ENCODE measurements at places on chromosomes 1 and 21.

- DNase-seq: peak; percentile 50
These were observed 511.7 kb downstream of the USP25 start for GRCh38 chr21:16241479-16241963.

DNA sequence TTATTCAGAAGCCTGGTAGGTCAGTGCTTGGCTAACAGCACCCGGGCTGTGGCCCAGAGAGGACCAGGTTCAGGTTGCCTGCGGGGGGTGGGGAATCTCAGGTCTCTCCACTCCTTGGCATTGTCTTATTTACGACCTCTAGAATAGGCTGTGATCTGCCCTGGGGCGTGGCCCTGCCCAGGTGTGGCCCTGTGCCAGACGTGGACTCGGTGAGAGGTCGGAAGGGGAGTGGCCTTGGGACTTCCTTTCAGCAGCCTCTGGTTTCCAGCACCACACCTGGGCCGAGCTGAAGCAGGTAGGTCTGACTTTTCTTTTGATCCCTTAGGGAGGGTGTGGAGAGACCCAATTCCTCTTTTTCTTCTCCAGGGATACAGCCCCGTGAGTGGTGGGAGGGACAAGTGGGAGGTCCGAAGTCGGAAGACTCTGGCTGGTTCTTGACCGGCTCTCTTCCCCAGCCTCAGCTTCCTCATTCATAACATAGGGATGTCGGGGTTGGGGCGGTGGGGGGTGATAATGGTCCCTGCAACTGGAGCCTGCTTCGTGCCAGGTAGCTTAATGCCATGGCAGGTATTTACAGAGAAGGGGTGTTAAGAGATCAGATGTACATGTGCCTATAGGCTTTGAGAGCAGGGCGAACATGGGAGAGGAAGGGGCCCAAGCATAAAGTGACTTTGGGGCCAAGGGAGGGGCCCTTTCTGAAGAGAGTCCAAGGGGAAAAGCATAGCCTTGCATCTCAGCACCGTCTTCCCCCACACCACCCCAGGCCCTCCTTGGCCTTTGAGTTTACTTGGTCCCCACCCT lies 16.5 kb downstream of the ACOT11 start:
- peak; percentile 83 for DNase-seq

DNA sequence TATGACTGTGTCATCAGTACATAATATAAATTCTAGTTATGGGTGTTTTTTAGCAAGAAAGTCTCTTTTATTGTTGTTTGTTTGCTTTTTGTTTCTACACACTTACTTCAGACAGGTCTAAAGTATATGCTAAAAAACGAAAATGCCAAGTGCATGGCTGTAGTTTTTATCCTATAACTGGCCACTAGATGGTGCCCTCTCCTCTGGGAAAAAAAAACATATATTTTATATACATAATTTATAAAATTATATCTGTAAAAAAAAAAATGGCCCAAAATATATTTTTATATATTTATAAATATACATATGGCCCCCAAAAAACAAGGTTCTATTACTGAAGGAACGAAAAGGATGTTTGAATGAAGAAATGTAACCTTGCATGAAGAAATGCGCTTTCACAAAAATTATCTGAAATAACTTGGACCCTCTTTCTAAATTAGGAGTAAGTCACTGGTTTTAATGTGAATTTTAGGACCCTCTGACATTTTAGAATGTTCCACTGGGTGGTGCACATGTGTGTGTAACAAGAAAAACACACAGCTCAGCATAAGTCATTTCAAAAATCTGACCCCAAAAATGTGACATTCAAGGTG lies 93.5 kb downstream of the TTLL7 start:
- no peak for DNase-seq

DNA sequence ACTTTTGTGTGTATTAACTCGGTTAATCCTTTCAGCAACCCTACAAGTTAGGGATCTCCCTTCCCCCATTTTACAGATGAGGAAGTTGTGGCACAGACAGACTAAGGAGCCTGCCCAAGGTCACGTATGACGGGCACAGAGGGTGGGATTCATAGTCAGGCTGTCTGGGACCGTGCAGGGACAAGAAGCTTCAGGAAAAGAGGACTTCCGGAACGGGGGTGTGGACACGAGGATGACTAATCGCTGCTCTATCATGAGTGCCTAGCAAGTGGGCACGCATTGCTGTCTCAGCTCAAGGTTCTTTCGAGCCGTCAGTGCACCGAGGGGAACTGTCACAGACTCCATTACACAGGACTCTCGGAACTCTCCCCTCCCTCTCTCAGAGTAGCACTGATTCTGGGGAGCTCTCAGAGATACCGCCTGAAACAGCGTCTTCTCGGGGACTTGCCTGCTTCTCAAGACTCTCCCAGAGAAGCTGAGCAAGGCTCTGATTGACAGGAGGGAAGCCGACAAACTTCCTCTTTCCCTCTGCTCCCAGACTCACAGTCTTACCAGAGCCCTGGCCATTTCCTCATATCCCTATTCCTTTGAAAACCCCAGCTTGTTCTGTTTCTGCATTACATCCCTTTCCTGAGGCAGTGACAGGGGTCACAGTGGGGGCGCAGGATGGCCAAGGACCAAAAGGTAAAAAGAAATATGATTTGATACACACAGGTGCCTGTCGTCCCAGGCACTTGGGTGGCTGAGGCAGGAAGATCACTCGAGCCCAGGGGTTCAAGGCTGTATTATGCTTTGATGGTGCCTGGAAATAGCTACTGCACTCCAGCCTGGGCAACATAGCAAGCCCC lies 14.4 kb downstream of the FHAD1 start:
- DNase-seq: no peak

GRCh38 chr21:41972511-41973205 lies 18.8 kb upstream of the C2CD2 start:
- DNase-seq: no peak

- peak; percentile 74 for DNase-seq
These were observed 77.0 kb downstream of the CTH start for GRCh38 chr1:70487910-70488665.

- no peak for DNase-seq
These were observed 1.2 kb downstream of the GBP6 start for GRCh38 chr1:89364954-89365550.

DNA sequence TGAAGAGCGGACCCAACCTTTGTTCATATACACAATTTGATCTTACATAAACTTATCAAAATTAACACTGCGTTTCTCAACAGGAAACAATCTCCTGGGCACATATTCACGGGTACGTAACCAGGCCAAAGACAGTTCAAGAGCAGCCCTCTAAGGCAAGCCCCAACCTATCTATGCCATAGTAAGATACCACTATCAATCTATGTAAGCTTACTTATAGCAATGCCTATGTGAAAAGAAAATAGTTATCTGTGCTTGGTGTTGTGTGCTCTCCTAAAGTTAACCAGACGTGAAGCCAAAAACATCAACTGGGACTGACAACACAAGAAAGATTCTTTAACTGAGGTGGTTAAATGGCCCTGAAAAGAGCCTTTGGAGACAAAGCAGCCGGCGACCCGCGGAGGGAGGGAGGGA lies 49.4 kb upstream of the BOLA1 start:
- DNase-seq: peak; percentile 23

DNA sequence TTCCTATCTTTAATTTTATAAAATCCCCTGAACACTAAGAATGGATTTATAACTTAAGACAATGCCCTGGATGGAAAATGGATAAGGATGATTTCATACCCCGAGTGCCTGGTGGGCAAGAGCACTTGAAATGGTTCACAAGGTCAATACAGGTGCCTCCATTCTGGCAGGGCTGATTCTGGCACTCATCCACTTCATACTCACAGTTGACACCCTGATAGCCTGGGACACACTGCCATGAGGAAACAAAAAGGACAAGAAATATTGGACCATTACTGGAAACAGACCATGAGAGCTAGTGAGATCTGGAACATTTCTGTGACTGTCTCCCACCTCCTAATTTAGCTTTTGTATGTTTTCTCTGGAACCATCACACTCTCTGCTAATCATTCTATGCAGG lies 39.1 kb upstream of the ADAM30 start:
- no peak for DNase-seq

GRCh38 chr1:113662101-113662500 lies 97.2 kb downstream of the PHTF1 start:
- no peak for DNase-seq

GRCh38 chr1:18949686-18950400 lies 6.6 kb downstream of the IFFO2 start:
- DNase-seq: peak; percentile 78

DNA sequence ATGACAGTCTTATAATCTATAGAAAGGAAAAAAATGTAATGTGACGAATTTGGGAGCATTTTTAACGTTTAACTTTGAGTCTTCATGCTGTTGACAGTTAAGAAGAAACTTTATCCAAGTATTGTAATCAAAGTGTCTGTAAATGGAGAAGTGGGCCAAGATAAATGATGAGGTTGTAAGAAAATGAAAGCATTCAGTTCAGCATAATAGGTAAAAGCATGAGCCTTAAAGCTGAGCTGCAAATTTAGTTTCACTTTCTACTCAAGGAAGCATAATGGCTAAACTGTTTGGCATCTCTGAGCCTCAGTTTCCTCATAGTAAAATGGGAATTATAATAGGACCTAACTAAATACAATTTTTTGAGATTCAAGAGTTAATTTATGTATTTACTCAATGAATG lies 1554.8 kb downstream of the KCNT2 start:
- no peak for DNase-seq

DNA sequence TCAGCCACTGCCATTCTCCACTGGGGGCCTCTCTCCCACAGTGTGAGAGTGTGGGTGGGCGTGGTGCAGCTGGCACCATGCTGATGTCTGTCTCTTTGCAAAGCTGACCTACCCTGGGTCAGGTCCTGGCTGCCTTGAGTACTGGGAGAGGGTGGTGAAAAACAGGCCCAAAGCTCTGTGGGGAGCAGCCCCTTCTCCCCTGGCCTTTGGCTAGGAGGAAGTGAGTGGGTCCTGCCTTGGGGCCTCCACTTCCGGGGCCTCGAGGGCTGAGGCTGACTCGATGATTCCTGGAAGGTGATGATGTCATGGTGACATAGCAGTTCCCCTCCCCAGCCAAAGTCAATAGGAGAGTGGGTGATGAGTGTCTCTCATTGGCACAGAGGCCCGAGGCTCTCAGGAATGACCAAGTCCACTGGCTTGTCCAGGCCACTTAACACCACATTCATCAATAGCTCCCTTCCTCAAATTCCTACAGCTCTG lies 53.0 kb downstream of the IER5 start:
- peak; percentile 43 for DNase-seq

- no peak for DNase-seq
These were observed 62.1 kb downstream of the MATN1 start for GRCh38 chr1:30661311-30661710.

DNA sequence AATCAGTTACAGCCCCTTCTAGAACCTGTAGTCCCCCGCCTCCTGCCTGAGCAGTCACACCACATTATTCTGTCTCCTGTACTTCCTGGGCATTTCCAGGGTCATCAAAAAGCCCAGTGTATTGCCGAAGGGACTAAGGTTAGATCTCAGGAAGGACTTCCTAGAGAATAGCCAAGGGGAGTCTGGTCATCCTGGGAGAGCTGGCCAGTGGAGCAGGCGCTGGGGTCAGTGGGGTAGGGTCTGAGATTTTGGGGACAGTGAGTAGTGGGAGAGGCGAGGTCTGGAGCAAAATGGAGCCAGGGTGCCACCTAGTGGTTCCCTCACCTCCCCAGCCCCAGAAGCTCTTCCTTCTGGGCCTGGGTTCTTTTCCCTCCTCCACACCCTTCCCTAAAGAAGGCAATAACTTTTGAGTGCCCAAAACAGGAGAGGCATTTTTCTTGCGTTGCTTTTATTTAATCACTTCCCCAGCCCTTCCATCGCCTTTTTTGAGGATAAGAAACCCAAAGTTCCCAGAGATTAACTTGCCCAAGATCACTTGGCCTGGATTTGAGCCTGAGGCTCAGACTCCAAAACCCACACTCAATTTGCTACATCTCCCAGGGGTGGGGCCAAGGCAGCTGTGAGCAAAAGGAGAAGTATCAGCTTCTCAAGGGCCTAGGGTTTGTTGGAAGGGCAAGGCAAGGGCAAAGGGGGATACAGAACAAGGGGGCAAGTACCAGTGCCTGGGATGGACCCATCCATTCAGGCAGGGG lies 7.3 kb upstream of the PMVK start:
- peak; percentile 78 for DNase-seq

GRCh38 chr1:97488530-97488929 lies 432.3 kb downstream of the DPYD start:
- no peak for DNase-seq

- DNase-seq: no peak
These were observed 560.1 kb downstream of the OMA1 start for GRCh38 chr1:57986432-57986831.

GRCh38 chr1:224773646-224774045 lies 155.8 kb upstream of the DNAH14 start:
- no peak for DNase-seq

DNA sequence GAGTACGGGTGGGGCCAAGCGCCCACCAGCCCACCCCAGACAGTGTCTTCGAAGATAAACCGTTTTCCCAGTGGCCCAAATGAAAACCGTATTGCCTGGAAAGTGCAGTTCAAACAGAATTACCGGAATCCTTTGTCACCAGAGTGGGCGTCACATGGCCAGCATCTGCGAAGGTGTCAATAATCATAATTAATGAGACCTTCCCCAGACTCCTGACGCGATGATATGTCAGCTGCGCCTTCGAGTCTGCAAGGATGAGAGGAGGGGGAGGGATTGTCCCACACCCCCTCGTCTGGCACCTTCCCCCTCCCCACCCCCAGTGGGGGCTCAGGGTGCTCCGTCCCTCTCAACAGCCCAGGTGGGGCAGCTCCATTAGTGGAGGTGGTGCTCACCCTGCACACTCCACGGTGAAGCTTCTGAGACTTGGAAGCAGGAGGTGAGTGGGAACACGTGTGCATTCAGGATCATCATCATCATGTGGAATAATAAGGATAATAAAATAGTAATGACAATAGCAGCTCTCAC lies 215.1 kb downstream of the PTPRU start:
- no peak for DNase-seq

GRCh38 chr1:43885279-43885801 lies 48.3 kb upstream of the ARTN start:
- peak; percentile 81 for DNase-seq

DNA sequence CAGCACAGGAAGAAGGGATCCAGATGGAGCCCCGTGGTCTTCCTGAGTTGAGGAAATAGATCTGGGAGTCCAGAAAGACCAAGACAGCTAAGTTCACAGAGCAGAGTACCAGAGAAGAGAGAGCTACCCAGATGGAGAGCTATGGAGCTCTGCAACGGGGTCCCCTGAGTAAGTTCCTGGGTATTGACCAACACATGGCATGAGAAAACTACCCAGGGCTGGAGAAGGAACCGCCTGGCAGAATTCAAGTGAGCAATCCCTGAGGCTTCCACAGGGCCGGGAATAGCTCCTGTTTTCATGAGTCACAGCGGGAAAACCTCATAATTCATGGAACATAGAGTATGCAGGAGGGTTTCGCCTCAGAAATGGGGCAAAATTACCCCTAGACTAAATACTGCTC lies 19.7 kb downstream of the STPG1 start:
- no peak for DNase-seq

GRCh38 chr1:20717452-20718342 lies at the start of gene KIF17:
KIF17 (minus strand) TSS chr1:20718007; CDS start chr1:20717706, 301 bp downstream.
- peak; percentile 66 for DNase-seq

Data from ELF-1 (cell line).